ENCODE measurements at places on chromosomes 5 and 9. TPM values are rescaled to one million over a fixed set of nuclear protein-coding genes. Genes with fewer than 3 reads are reported as not detected.

DNA sequence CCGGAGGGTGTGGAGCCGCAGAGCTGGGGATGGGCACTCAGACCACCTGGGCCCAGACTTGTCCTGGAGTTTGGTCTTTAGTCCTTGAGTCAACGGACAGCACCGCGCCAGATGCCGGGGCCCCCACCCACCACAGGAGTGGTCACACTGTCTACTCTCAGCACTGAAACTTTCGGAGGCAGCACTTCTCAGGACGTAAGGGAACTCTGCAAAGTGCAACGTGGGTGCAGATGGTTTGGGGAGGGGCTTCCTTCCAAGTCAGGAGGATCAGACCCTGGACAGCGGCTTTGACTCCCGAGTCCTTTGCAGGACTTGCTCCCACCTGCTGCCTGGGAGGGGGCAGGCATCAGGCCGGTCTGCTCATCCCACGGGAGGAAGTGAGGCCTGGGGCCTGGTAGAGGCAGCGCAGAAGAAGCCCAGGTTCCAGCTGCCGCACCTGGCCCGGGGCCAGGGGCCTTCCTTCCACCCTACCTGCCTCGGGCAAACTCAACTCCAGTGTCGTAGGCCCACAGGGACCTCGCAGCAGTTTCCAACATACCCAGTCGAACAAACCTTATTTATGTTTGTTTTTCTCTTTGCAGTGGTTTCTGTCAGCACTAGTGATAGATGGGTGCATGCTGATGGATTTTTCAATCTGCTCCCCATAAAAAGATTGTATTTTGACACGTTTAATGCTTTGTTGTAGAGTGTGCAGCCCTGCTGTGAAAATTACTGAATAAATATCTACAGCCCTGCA lies 149.8 kb upstream of the PPP1R26 start:
- DNase-seq, result no peak

GRCh38 chr9:113331780-113332179 lies 8.3 kb downstream of the WDR31 start:
- no peak for DNase-seq

DNA sequence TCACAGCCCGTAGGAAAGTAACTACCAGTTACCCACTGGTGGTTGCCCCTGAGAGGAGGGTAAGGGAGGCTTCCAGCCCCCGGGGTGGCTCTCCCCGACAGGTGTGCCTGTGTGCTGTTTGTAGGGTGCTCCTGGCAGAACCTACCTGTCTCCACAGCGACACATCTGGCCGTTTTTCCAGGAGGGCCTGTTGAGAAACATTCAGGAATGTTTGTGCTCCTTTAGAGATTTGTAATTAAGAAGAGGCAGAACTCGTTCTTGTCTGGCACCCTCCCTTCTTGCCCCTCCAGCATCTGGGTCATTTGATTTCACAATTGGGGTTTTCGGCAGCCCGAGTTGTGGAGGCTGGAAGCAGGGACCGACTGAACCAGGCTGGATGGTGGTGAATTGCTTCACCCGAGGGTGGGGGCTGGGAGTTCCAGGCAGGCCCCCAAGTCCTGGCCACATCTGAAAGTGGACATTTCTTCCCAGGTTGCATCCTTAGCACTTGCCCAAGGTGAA lies 74.2 kb downstream of the WWC1 start:
- no peak for DNase-seq

GRCh38 chr5:100950985-100951384 lies 47.9 kb upstream of the ST8SIA4 start:
- DNase-seq, result no peak

DNA sequence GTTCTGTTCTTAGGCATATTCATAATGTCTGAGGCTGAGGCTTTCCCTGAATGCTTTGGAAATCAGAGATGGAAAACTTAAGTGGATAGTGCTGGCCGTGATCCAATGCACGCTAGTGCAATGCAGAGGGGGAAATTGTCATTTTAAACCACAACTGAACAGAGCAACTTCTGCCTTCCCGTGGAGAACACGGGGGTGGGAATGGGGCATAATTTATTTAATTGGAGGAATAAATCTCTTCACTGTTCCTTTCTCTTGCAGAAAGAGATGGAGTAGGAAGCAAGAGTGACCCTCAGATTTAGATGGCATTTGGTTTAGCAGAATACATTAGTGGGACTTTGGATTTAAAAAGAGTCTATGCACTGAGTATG lies 22.9 kb upstream of the NREP start:
- DNase-seq, result no peak

- DNase-seq, result no peak
These were observed 66.3 kb upstream of the COL5A1 start for GRCh38 chr9:134575103-134575900.

GRCh38 chr9:82021198-82021597 lies 32.6 kb downstream of the SPATA31D1 start:
- DNase-seq, result peak; percentile 81

The PAPPA gene
- 2.1 TPM for total RNA-seq

Data from gastrocnemius medialis (tissue), 4 donors.